Fibroblast of skin of abdomen (primary cell): ENCODE measurements at places on chromosomes 12 and 14.

DNA sequence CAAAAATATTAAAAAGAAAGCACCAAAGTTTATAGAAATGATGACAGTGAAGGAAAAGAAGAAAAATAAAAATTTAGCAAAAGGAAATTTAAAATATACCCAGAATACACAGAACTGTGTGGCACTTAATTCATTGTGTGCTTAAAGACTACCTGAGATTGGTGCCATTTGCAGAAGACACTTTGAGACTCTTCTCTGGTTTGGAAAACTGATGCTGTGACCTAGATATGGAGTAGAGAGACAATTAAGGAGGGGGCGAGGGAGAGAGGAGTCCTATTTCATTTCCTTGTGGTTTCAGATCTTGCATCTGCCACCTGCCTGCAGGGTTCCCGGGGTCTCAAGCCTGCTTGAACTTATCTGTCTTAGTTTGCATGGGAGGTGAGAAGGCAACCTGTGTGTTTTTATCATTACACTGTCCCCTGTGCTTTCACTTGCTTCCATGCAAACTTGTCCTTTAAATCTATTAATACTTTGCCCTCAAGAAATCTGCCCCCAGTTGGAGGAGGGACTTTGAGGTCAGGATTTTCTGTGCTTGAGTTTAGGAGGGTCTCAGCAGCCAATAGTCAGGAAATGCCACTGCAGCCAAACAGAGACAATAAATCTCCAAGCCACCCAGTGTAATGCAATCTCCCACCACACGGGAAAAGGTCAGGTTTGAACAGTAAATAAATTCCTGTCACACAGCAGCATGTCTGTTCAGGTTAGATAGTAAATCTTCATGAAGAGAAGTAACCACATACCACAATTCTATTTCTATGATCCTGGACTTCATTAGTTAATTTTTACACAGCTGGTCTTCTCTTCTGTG, 119.4 kb downstream of the CAND1 start:
- peak; percentile 26 for DNase-seq

GRCh38 chr12:24152270-24152669, 202.8 kb upstream of the SOX5 start:
- no peak for DNase-seq

DNA sequence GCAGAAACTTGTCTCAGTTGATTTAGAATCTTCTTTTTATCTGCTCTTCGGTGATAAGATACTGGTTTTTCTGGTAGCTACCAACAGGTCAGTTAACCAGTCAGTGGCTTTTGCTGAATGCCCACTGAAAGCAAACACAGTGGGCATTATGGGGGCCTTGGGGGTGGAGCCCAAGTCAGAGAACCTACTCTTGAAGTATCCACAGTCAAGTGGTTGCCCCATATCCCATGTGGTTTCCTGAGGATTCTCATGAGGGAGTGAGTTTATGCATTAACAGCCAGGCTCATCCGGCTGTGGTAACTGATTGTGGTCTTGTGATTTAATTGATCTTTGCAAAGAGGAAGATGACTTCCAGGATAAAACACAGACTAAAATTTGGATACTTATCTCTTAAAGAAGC, 83.7 kb downstream of the ST8SIA1 start:
- no peak for DNase-seq

DNA sequence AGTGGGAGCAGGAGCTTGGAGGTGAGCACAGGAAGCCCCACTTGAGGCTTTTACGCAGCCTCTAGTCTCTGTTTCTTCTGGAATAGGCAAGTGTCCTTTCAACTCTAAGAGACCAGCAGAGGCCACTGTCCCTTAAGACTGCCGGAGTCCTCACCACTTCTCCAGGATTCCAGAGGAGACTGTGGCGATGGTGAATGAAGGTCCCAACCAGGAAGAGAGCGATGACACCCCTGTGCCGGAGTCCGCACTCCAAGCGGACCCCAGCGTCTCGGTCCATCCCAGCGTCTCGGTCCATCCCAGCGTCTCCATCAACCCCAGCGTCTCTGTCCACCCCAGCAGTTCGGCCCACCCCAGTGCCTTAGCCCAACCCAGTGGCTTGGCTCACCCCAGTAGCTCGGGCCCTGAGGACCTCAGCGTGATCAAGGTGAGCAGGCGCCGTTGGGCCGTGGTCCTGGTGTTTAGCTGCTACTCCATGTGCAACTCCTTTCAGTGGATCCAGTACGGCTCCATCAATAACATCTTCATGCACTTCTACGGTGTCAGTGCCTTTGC, 442 bp downstream of the FLVCR2 start:
- DNase-seq = peak; percentile 4

DNA sequence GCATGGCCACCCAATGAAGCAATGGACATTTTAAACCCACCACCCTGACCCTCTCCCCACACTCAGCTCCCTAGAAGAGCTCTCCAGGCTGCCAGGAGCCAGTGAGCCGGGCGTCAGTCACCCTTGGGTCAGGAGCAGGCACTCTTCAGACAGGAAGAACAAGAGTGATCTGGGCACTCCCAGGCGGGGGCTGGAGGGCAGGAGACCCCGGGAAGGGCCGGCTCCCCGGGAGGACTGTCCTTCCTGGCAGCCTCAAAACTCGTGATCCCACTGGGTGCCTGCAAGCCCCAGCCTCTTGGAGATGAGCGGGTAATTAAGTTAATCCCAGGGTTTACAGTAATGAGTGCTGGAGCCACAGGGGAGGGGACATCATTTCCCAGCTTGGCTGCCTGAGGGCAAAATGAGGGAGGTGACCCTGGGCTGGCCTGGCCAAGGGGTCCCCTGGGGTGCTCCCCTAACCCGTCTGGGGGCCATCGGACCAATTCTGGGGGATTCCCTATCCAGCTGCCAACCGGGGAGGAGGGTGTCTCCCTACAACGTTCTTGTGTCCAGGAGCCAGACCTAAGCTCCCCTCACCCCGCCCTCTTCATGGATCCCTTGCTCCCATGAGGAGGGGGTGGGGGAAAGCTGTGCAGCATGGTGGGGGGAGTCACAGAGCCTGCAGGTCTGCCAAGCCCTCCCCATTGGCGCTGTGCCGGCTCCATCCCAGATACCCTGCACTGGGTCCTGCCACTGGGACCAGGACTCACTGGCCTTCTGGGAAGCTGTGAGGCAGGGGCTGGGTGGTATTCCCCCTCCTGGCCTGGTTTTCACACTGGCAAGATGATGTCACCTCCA, 59.2 kb downstream of the CCNK start:
- DNase-seq = no peak

DNA sequence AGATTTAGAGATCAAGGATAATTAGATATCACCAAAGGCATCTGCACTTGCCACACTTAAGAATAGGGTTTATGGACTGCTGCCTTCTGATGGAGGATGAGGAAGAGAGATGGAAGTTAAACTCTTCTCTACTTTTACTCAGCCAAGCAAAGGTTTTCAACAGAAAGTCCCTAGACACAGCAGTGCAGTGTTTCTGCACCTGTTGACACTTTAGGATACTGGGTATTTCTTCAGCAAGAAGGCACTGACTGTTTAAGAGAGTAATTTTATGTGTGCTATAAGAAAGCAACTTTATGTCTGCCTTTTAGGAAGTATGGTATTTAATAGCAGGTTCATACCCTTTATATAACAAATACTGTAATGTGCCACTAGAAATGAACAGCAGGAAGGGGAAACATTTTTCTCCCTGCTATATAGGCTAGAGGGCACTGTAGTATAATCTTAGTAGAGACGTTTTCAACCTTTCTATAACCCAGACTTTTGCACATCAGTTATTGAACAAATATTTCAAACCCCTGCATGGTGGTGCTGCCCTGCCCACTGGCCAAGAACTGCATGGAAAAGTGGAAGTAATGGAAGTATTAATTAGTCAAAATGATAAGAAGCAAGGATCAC, 225.0 kb upstream of the GRIP1 start:
- DNase-seq = no peak

- no peak for DNase-seq
These were observed 58.2 kb downstream of the GALNT9 start for GRCh38 chr12:132270969-132271754.

- DNase-seq = no peak
These were observed 87.9 kb upstream of the PTPRQ start for GRCh38 chr12:80356097-80356496.

DNA sequence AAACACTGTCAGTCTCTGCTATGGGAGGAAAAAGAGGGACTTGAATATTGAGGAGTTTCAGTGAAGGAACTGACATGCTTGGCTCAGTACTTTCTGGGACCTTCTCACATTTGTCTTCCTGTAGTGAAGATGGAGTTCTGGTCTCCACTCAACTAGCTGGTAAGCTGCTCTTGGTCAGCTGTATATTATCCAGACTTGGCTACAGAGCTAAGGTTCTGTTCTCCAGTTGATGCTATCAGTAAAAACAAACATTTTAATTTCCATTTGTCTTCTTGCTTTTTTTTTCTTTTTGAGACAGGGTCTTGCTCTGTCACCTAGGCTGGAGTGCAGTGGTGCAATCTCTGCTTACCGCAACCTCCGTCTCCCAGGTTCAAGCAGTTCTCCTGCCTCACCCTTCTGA, 5.3 kb downstream of the RNF34 start:
- DNase-seq = no peak
